ENCODE measurements at places on chromosomes 13 and 19. TPM values are rescaled to one million over a fixed set of nuclear protein-coding genes. Genes with fewer than 3 reads are reported as not detected.

Gene ACP7
- not detected for total RNA-seq

GRCh38 chr13:77150651-77151050 is 123.7 kb upstream of the FBXL3 start:
- DNase-seq = no peak
- H3K27me3 ChIP-seq = no peaks in the 10 kb centered on the region
- no peaks in the 10 kb centered on the region for H3K4me1 ChIP-seq
- H3K4me3 ChIP-seq = no peak overlapping the region

GRCh38 chr13:108070925-108071324 is 144.4 kb downstream of the LIG4 start:
- no peak overlapping the region for H3K4me3 ChIP-seq
- H3K27ac ChIP-seq = no peak overlapping the region
- no peak for DNase-seq
- no peaks in the 10 kb centered on the region for H3K4me1 ChIP-seq
- no peaks in the 10 kb centered on the region for H3K36me3 ChIP-seq

GRCh38 chr13:80039000-80039399 is 301.9 kb downstream of the SPRY2 start:
- no peak overlapping the region for H3K27ac ChIP-seq
- no peak overlapping the region for H3K4me3 ChIP-seq
- DNase-seq = no peak
- no peaks in the 10 kb centered on the region for H3K27me3 ChIP-seq
- H3K4me1 ChIP-seq = peaks cover 5% of the 10 kb centered on the region

DNA sequence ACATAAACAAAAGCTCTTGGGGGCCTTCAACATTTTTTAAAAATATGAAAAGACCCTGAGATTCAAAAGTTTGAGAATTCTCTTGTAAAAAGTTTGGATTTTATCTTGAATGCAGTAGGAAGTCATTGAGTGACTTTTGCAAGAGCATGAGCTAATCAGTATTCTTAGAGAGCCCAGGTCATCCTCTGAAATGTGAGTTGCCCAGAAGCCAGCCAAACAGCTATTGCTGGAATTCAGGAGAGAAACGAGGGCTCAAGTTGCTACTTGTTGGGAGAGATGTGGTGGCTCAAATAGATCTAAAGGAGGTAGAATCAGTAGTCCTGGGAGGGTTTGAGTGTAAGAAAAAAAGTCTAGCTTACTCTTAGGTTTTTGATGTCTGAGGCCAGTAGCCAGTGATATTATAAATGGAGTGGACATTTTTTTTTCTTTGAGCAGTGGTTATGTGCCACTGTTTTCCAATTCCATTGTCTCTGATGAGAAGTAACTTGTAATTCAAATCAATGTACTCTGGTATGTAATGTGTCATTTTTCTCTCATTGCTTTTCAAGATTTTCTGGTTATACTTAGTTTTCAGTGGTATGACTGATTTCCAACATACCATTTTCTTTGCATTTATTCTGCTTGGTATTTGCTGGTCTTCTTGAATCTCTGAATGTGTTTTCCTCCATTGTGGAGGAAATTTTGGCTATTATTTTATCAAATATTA is 30.7 kb downstream of the LMO7 start:
- no peak overlapping the region for H3K27ac ChIP-seq
- no peak overlapping the region for H3K4me3 ChIP-seq
- no peak for DNase-seq
- H3K36me3 ChIP-seq = no peaks in the 10 kb centered on the region

GRCh38 chr13:113820813-113821651 is 42.8 kb downstream of the GAS6 start:
- H3K36me3 ChIP-seq = peaks cover 9% of the 10 kb centered on the region
- peaks cover 13% of the 10 kb centered on the region for H3K4me1 ChIP-seq
- no peaks in the 10 kb centered on the region for H3K27me3 ChIP-seq
- no peak overlapping the region for H3K4me3 ChIP-seq

Data from activated CD4-positive, alpha-beta T cell treated with anti-CD3 and anti-CD28 coated beads for 36 hours (primary cell).